ENCODE measurements at places on chromosomes 12 and 14.
A peak's percentile ranks its signal among the peaks of the same experiment; 100 is the strongest.

DNA sequence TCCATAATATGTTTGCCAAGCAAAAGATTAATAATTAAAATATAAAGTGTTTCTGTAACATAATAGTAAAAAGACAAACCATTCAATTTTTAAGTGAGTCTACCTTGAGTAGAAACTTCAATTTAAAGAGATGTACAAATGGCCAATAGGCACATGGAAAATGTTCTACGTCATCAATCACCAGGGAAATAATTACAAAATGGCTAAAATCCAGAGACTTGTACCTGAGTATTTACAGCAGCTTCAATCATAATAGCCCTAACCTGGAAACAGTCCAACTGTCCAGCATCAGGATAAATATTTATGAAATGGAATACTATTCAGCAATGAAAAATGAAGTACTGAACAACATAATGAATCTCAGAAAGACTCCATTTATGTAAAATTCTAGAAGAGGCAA is 95.5 kb upstream of the FAR2 start:
- no peak for DNase-seq

- DNase-seq, result no peak
Observed at GRCh38 chr14:85695300-85695699, 165.4 kb downstream of the FLRT2 start.

DNA sequence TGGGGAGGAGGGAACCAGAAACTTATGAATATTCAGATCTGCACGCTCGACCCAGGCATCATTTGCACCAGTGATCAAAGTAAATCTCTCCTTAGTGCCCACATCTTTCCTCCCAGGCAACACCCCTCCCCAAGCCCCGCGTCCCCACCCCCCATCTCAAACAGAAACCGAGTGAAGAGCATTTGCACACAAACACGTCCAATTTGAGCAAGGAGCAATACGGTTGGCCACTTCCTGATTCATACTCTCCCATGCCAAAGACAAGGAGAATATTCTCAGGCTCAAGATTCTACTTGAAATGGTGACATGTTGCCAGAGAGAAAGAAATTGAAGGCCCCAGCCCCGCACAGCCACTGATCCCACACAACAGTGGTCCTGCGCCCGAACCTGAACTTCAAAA is 7.1 kb downstream of the FOXN3 start:
- DNase-seq, result no peak

GRCh38 chr12:109458771-109459208 is 18.3 kb downstream of the KCTD10 start:
- no peak for DNase-seq

- no peak for DNase-seq
Observed at GRCh38 chr14:78240567-78240966, 70.4 kb downstream of the NRXN3 start.

- DNase-seq, result peak; percentile 69
Observed at GRCh38 chr14:90517076-90517841, 120.4 kb downstream of the CALM1 start.

GRCh38 chr12:132033627-132034026 is 83.9 kb downstream of the EP400 start:
- DNase-seq, result no peak

DNA sequence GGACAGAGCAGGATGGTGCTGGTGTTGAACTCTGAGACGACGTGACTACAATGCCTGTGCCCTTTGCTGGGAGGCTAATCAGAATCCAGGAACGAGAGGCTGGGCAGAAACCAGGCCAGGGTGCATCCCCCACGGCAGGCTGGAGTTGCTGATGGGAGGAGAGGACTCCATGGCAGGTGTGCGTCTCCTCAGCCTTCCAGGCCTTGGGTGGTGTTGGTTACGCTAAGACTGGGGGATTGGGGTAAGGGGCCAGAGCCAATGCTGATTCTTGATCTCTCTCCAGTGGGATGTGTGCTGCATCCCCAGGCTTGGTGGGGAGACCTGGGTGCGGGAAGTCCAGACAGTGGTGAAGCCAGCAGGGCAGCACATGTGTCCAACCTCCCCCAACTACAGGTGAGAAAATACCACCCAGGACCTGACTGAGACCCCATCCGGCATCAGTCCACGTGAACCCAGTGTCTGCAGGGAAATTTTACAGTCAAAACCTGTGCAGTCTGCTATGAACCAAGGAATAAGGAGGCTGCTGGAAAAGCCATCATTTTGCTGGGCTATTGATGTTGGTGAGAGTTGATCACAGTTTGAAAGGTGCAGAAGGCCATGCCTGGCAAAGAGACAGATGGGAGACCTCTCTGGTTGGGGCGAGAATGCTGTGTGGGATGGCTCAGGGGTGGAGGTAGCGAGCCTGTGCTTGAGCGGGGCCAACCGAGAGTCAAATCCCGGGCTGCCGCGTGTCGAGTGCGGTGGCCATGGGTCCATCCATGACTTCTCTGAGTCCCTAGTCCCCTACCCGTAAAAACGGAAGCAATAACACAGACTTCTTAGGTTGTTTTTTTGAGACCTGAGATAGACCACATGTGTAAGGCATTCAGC is 89.8 kb downstream of the NTF3 start:
- no peak for DNase-seq

DNA sequence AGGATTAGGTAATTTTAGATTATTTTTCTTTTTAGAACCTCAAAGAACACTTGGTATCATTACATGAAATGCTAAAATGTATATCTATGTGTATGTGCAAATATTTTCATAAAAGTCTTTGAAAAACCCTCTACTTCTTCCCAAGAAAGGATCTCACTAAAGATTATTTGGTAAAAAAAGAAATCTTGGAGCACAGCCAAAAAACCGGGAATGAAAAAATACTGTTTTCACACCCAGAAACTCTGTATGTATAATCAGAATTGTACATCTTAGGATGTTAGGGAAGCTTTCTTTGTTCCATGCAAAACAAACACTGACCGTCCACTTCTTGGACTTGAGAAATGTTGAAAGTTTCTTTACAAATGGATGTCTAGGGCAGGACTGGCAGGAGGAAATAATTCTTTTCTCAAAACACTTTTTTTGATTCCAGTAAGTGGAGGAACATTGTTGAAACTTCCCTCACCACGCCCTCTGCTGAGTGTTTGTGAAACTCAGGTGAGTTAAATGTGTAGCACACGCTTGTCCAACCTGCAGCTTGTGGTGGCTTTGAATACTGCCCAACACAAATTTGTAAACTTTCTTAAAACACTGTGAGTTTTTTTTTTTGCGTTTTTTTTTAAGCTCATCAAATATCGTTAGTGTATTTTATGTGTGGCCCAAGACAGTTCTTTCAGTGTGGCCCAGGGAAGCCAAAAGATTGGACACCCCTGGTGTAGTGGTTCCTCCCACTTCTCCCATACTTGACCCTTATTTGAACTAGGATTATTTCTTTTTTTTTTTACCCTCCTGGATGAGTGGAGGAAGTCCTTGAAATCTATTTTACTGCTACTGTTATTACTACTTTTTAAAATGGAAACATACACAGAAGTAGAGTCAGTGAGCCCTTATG is 26.6 kb downstream of the FBXO34 start:
- peak; percentile 74 for DNase-seq

GRCh38 chr14:32507029-32507984 is 178.2 kb downstream of the AKAP6 start:
- DNase-seq, result no peak

- no peak for DNase-seq
Observed at GRCh38 chr14:52837451-52837850, 46.0 kb upstream of the GNPNAT1 start.

- peak; percentile 1 for DNase-seq
Observed at GRCh38 chr14:95360828-95361227, 41.1 kb upstream of the CLMN start.

GRCh38 chr12:72738811-72739210 is 466.6 kb downstream of the TRHDE start:
- DNase-seq, result no peak

- DNase-seq, result peak; percentile 66
Observed at GRCh38 chr12:1932264-1932777, 13.9 kb upstream of the CACNA2D4 start.

DNA sequence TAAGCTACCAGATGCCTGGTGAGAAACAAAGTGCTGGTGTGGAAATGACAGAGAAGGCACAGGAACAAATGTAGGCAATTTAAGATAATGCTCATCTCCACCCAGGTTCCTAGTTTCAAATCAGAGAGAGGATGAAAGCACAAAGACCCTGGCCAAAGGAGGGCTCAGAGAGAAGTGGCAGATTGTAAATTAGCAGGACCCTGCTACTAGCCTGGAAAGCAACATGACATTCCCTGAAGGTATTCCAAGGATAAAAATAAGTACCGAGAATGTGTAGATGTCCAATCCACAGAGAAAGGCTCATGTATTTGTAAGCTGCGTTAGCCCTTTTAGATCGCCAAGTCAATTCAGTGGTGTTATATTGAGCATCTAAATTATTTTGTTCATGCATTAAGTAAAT is 324.0 kb downstream of the TMEM117 start:
- no peak for DNase-seq

- no peak for DNase-seq
Observed at GRCh38 chr14:92551044-92551841, 37.7 kb downstream of the RIN3 start.

DNA sequence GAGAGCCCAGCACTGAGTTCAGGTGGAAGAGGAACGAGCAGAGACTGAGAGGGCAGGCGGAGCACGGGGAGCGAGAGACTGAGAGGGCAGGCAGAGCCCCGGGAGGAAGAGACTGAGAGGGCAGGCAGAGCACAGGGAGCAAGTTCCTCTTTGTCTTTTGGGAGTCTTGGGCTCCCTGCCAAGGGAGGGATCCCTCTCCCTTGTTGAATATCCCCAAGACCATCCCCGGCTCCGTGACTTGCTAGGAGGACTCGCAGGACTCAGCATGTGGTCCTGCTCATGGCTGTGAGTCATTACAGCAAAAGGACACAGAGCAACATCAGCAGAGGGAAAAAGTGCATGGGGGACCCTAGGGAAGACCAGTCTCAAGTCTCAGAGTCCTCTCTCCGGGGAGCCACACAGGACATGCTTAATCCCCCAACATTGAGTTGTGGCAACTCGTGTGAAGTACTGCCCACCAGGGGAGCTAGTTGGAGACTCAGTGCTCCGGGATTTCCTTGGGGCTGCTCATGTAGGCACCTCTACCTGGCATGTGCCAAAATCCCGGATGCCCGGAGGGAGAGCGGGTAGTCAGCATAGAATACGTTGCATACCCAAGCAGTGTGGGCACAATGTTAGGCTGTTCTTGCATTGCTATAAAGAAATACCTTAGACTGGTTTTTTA is 81.0 kb downstream of the CCDC92 start:
- no peak for DNase-seq

DNA sequence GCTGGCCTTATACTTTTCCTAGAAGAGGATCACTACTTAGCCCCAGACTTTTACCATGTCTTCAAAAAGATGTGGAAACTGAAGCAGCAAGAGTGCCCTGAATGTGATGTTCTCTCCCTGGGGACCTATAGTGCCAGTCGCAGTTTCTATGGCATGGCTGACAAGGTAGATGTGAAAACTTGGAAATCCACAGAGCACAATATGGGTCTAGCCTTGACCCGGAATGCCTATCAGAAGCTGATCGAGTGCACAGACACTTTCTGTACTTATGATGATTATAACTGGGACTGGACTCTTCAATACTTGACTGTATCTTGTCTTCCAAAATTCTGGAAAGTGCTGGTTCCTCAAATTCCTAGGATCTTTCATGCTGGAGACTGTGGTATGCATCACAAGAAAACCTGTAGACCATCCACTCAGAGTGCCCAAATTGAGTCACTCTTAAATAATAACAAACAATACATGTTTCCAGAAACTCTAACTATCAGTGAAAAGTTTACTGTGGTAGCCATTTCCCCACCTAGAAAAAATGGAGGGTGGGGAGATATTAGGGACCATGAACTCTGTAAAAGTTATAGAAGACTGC is 1.5 kb downstream of the MGAT2 start:
- DNase-seq, result no peak

GRCh38 chr14:102500158-102500662 is 9.4 kb downstream of the ANKRD9 start:
- no peak for DNase-seq

GRCh38 chr12:4372653-4373052 is 6.9 kb downstream of the FGF23 start:
- DNase-seq, result no peak

- DNase-seq, result no peak
Observed at GRCh38 chr12:105587237-105587636, 256.7 kb downstream of the C12orf75 start.

- no peak for DNase-seq
Observed at GRCh38 chr14:102754370-102755262, 22.6 kb upstream of the TRAF3 start.

DNA sequence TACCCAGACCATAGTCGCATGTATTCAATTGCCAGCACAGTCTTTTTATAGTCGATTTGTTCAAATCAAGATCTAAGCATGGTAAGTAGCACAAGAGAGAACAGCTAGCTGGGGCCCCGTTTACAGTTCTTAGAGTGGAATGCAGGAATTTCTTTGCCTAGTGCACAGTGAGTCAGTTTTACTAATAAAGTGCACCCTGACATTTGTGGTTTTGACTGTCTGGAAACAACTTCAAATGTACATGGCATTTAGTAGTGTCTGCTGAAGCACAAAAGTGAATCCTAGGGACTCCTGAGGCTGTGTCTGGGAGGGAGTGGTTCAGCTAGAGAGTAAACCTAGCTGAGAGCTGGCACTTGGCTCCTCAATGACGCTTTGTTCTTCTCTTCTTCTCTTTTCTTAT is 64.9 kb downstream of the TMX1 start:
- no peak for DNase-seq

GRCh38 chr12:57609781-57610553 is 1.3 kb upstream of the ARHGEF25 start:
- DNase-seq, result peak; percentile 85

GRCh38 chr14:25049093-25049567 is 817 bp downstream of the STXBP6 start:
- no peak for DNase-seq

DNA sequence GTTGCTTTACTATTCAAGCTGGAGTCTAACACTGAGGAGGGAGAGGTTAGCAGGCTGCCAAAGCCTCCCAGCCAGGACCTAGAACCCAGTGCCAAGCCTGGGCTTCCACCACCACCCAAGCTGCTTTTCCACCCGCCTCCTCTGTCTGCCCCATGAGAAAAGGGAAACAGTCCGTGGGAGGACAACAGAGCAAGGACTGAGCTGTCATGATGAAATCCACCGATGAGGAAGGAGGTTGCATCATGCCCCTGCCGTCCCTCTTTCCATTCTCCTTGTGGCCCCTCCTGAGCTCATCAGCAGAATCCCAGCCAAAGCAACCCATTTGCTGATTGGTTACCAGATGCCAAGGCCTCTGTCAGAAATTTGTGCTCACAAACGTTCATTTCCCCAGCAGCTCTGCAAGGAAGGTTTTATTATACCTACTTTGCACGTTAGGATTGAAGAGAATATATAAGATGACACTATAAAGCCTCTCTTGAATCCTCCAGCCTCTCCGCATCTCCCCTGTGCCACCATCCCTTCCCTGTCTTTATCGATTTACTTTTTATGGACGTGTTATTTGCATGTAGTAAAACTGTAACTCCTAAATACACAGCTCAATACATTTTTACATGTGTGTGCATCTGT is 6.3 kb upstream of the SERPINA1 start:
- no peak for DNase-seq

- DNase-seq, result no peak
Observed at GRCh38 chr12:39380090-39380489, 62.8 kb downstream of the KIF21A start.

GRCh38 chr14:65650826-65651225 is 238.3 kb downstream of the FUT8 start:
- DNase-seq, result no peak
